ENCODE measurements at places on chromosomes 2 and 18.

GRCh38 chr2:133748007-133748700, 179.9 kb upstream of the NCKAP5 start:
- DNase-seq: no peak

DNA sequence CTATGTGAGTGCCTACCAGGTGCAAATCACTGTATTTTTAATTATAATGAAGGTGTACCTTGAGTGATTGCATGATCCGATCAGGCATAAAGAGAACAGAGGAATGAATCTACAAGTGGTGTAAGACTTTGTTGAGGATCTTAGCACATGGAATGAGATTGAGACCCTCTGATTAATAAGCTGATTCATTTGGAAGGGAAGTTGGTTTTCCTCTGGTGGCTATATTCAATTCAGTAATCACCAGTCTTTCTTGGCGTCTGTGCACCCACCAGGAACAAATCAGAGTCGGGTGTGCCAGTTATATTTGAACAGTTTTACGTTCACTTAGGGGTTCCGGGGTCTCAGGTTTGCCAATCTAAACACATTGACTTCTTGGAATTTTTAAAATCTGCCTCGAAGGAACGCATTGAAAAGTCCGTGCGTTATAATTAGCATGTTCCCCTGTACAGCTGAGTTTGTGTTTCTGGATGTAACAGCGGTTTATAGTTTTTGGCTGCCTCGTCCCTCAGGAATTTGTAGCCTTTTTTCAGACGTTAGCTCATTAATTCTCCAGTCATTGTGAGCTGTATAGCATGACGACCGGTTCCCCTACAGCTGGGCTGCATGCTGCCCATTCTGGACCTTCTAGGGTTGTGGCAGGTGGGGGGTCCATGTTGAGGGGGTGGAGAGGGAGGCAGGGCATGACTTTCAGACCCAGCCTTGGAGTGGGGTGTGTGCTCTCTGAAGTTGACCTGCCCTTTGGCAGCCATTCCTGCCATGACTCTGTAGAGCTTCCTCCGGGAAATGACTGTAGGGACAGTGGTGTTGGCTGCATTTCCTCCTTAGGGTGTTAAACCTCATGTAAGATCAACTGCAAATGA, 20.3 kb downstream of the MYO1B start:
- DNase-seq: no peak

DNA sequence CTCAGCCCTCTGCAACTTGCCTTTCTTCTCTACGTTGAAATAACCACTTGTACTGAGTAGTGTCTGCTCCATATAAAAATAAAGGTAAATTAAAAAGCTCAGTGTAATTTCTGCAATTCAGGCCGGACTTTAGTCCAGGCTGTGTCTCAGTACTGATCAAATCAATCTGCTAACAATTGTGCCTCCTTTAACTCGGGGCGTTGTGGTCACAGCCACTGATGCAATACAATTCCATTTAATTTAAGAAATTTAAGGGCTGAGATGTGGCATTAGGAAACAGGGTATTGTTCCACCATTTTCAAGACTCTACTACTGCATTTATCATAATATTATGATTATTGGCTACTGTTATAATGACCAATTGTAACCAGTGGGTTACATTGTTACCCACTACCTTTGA, 60.0 kb upstream of the NPAS2 start:
- DNase-seq: no peak

- DNase-seq: no peak
These were observed 155.9 kb downstream of the ESCO1 start for GRCh38 chr18:21444465-21445212.

- no peak for DNase-seq
These were observed 53.8 kb upstream of the FOSL2 start for GRCh38 chr2:28338831-28339321.

DNA sequence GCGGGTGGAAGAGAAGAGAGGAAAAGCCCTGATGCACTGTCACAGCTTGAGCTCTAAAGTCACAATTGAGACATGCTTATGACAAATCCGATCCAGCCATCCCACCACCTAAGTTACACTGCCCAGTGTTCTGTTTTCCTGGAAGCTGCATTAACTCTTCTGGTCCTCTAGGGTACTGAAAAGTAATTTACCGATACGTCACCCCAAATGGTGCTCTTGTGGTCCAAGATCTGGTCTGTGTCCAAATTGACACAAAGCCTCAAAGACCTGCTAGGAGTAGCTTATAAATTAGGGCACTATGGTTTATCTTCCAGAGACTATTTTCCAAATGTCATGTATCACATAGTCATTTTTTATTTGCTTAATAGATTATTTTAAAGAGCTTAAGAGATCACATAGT, 186.7 kb upstream of the ETAA1 start:
- no peak for DNase-seq

GRCh38 chr2:119819846-119820245, 60.1 kb downstream of the PTPN4 start:
- DNase-seq: no peak

GRCh38 chr2:98617149-98617548, 8.8 kb downstream of the UNC50 start:
- no peak for DNase-seq

Data from CD4-positive, alpha-beta T cell treated with Interleukin-2 at 100 ng/mL for 4 hours (primary cell).